Ecto neural progenitor cell (in vitro differentiated cells): ENCODE measurements at places on chromosomes 12 and 14.

GRCh38 chr12:52519826-52520662 lies at the start of gene KRT5:
Gene KRT5 (minus strand): TSS chr12:52520394. CDS start chr12:52520296, 98 bp downstream.
- DNase-seq = peak; percentile 45

GRCh38 chr12:120376934-120377572 lies 8.1 kb upstream of the MSI1 start:
- no peak for DNase-seq

- DNase-seq = peak; percentile 91
Measured at GRCh38 chr14:105491366-105491973, 424 bp downstream of the TEDC1 start.

DNA sequence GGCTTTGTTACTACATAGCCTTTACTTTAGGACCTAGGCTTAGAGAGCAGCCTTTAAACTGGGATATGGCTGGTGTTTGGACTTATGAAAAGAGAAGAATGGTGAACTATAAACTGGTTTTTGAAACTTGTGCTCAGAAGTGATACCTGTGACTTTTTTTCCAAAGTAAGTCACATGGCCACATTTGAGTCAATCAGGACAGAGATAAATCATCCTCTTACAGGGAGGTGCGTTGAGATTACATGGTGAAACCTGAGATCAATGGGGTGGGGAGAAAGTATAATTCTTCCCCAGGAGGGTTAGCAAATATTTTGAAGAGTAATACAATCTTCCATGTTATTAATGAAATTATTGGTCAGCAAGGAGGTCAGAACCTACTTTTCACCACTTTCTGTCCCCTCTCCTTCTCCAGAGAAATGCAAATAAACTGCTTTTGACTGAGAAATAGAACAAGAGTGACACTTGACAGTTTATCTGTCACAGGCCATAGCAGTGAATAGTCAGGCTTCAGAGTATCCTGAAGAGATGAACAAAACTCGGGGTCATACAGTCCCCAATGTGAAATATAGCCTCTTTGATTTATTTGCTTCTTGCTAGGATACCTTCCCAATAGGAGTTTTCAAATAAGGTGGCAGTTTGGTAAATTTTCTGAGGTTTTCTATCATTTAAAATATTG lies 11.1 kb upstream of the ZNF641 start:
- peak; percentile 3 for DNase-seq

DNA sequence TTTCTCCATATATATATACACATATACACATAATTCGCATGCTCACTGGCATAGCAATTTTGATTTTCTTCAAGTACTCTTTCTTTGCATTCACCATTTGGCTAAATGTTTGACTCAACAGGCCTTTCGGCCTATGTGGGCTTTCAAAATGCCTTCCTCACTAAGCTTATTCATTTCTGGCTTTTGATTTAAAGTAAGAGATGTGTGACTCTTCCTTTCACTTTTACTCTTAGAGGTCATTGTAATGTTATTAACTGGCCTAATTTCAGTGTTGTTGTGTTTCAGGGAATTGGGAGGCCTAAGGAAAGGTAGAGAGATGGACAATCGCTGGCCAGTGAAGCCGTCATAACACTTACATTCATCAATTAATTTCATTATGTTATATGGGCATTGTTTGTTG lies 14.5 kb upstream of the KLRD1 start:
- no peak for DNase-seq

DNA sequence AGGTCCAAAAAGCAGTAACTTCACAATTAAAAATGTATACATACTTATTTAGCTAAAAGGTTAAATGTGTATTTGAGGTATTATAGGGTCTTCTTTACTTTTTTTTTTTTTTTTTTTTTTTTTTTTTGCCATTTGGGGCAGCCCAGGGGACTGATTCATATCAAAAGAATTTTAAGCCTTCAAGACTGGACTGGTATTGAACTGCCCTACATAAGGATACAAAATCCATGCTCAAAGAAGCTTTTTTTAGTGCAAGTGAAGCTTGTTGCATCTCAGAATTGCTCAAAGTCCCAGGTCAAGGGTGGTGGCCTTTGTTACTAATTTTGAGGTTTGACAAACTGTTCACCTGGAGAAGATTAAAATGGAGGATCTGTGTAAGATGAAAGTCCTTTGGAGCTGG lies 124.0 kb downstream of the APAF1 start:
- no peak for DNase-seq

DNA sequence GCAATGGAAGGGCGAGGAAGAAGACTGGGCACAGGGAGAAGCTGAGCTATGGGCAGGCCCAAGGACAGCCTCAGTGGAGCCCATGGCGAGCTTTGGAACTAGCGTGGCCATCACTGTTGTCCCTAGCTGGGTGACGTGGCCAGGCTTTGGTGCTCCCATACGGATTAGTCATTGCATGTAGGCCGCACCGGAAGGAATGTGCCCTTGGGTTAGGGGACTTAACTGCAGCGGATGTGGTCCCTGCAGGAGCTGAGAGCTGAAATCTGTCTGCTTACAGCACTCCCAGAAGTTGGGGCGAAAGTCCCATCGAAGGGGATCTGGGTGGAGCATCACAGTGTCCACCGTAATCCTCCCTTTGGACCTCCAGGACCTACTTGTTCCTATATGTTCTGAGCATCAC lies 133.7 kb downstream of the PAPOLA start:
- DNase-seq = peak; percentile 27

DNA sequence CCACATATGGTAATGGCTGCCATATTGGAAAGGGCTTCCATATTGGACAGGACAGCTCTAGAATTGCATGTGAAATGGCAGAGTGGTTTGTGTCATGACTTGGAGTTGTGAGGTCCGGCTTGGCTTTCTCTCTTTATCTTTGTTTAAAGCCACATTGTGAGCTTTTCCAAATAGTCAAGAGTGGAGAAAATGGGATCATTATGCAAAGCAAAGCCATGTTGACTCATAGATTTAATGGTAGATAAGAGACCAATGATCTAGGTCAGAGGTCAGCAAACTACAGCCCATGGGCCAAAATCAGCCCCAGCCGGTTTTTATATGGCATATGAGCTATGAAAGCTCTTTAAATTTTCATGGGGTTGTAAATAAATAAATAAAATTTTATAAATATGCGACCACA lies 449.1 kb downstream of the BCL11B start:
- DNase-seq = no peak

- no peak for DNase-seq
Measured at GRCh38 chr12:16605642-16606116, 283 bp downstream of the LMO3 start.

GRCh38 chr12:958588-959123 lies 9.2 kb upstream of the RAD52 start:
- no peak for DNase-seq

- no peak for DNase-seq
Measured at GRCh38 chr12:63045020-63045860, 105.8 kb downstream of the AVPR1A start.

GRCh38 chr14:35044939-35045797 lies 904 bp upstream of the FAM177A1 start:
- no peak for DNase-seq

DNA sequence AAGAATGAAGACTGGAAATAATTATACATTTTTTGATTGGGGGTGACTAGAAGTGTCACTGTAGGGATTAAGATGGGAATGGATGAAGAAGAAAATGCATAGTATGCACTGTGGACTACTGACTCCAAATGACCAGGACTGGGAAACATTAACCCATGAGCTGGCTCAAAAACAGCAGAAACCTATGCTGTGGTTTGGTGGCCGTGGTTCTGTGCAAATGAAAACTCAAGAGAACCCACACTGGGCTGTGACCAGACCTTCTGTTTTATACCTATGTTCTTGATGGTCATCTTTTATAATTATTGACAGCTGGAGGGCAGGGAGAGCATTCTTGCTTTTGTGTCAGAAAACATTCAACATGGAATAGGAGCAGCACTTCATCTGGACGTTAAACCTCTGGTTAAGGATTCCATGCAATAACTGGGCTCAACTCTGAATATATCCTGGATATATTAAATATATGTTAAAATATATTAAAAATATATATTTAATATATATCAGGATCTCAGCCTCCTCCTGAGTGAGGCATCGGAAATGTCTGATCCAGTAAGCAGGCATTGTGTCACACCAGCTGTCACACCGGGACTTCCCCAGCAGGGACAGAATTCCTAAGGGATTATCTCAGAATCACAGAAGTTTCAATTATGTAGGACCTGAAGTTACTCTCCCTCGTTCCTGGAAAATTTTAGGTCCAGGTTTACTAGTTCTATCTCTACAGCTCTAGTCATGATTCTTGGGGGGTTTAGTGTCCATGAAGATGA lies 48.5 kb downstream of the BBS10 start:
- no peak for DNase-seq

DNA sequence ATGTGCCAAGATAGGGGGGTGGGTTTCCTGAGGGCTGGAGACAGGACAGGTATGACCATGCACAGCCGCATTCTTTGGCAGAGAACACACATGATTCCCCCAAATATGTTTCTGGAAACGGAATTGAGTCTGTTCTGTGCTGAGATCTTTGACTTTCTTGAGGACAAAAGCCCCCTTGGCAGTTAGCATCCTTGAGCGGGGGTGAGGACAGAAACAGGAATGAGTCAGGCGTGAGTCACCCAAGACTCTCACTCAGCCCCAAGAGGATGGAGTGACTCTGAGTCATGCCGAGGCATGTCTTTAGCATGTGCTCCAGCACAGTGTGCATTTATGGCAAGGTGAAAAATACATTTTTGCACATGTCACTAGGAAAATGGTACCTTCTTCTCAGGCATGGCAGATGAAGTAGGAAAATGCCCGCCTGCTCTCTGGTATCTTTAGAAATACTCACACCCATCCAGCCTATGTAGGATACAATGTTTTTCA lies 52.1 kb downstream of the DAD1 start:
- no peak for DNase-seq

DNA sequence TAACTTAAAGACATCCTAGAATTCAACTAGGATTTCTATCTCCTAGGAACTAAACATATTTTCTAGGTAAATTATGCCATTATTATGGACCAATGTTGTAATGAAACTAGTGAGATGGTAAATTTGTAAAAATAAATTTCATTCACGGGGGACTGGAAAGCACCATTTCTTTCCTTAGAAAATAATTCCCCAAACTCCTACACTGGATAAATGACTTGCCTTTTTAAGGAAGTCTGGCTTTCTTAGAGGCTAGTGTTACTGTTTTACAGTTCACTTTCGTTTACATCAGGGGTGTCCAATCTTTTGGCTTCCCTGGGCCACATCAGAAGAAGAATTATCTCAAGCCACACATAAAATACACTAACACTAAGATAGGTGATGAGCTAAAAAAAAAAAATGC lies 3.3 kb downstream of the SLC39A9 start:
- DNase-seq = no peak

- no peak for DNase-seq
Measured at GRCh38 chr14:103228076-103228806, 105.0 kb downstream of the TNFAIP2 start.

DNA sequence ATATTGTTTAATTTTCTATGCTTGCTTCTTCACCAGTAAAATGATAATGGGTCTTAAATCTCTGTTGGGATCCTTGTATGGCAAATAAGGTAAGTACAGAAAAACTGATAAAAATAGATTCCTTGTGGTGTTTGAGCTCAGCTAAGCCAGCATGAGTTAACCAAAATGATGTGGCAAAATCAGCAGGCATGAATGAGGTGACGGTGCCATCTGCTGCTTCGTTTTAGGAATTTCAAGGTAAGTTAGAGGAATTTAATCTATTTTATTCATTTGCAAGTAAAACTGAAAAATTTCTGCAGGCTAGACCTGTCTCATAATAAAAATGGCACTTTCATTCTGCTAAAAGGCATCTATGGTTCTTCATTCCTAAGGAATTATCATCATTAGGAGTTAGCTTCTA lies 10.0 kb upstream of the CLEC7A start:
- DNase-seq = peak; percentile 61

DNA sequence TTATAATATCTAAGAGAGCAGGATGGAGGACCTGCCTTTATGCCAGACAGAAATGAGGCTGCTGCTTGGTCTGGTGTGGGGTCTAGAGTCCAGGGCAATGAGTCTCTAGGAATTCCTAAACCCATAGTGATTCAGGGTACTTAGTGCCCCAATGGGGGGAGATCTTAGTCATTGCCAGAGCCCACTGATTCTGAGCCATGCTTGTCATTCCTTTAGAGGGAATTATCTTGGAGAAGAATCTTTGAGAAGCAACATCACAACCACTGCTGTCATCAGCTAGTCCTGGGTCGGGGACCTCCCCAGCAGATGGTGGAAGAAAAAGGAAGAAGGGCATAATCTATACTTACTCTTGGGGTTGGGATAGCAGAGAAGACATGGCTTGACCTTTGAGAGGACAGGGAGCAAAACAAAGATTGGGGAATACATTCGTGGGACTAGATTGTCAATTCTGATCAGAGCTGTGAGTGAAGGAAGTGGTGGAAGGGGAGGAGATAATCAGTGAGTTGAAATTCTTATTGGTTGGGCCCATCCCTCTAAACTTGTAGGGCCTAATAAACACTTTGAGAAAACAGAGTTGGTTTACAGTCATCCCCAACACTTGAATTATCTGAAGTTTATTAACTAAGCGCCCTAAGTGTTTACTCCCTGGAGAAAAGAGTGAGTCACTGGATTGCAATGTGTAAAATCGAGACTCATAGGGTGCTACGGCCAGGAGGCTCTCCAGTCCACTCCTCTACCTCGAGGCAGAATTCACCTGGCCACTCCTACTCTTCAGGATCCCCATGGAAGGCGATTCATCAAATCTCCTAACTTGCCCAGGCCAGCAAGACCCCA lies 3.0 kb upstream of the KRT3 start:
- DNase-seq = no peak

- DNase-seq = no peak
Measured at GRCh38 chr12:39902821-39903220, 203.1 kb downstream of the SLC2A13 start.

DNA sequence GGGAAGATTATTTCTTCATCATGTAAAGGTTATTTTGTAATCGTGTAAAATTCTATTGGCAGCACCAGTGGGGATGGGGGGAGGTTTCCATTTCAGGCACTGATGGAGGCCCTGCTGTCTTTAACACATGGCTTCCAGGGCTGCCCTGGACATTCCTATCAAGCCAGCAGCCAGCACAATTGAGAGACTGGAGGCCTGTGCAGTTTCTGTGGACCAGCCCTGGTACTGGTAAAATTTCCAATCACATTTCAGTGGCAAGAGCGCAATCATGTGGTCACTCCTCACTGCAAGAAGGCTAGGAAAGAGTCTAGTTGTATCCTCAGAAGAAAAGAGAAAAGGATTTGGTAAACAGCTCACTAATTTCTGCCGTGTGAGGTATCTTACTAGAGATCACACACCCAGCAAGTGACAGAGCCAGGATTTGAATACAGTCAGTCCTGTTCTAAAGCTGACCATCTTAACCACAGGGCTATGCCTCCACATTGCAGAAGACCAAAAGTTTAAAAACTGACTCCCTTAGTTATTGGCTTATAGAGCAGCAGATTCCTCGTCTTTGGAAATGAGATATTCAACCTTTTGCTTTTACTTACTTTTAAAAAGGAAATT lies 179.4 kb upstream of the ARHGAP5 start:
- no peak for DNase-seq

- DNase-seq = no peak
Measured at GRCh38 chr12:109535231-109535862, 38.0 kb downstream of the MMAB start.

DNA sequence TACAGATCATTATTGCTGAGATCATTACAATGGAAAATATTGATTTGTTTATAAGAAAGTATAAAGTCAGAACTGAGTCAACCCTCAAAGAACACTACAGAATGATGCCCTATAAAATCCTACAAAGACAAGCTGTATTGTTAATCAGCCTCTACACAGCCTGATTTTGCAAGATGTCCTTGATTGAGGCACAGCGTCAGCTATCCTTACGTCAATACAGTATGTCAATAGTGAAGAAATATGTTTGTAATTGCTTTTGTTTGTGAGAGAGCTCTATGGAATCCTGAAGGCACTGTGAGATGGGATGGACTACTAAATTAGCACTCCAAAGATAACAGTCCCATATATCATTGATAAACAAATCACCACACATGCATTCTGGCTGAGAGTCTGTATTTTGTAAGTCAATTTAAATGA lies 70.7 kb downstream of the RASSF9 start:
- no peak for DNase-seq
